ENCODE measurements at places on chromosomes 11 and 22.

DNA sequence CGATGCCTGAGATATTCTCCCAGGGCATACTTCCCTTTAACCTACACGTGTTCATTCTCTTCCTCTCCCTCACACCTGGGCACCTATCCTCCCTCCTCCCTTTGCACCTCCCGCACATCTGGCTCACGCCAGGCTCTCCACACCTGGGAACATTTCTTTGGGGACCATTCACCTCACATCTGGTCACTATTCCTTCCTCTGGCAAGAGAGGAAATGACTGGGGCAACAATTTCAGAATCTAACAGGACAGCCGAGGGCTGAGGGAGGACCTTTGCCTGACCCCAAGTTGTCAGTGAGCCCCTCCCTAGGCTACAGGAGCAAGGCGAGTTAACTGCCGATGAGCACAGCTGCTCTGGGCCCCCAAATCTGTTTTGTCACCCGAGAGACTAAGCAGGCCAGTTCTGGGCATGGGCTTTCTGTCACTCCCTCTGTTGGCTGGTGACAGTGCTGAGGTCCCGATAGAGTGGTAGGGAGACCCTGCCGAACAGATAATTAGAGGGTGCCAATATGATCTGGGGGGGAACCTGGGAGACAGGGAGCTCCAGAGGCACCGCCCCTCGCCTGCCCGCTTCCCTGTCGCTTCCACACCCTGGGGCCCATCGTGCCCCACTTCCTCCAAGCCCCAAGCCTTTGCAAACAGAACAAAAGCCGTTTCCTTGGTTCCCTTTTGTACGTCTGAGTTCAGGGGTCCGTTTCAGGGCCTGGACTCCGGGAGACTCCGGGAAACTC lies 45.6 kb downstream of the EIF3F start:
- no peak for ATAC-seq

DNA sequence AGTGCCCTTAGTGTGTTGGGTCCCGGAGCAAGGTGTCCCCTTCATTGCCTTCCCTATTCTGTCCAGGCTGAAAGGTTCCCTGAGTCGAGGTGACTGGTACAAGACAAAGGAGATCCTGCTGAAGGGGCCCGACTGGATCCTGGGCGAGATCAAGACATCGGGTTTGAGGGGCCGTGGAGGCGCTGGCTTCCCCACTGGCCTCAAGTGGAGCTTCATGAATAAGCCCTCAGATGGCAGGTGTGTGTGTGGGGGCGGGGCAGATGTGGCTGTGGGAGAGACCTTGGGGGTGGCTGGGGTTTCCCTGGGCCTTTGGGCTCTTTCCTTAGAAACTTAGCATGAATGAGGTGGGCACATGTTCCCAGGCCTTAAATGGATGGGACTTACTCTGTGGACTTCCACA lies 1.8 kb downstream of the NDUFV1 start:
- ATAC-seq, result no peak

GRCh38 chr22:40594924-40595323 lies 41.6 kb downstream of the MRTFA start:
- ATAC-seq, result no peak

DNA sequence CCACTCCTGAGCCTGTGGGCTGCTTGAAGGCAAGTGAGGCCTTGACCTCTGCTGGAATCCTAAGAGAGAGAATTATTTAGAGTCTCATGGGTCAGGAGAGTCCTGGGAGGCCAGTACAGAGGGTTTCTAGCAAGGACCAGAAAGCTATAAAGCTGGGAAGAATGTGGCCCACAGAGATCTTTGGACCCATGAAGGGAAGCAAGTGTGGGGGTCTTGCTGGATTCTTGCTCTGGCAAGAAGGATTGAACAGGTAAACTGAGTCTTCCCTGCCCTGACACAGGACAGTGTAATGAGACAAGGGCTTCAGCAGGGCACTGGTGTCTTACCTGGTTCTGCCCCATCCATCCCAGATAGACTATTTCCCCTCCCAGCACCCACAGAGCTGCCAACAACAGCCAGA lies 18.4 kb downstream of the EIF3F start:
- ATAC-seq, result no peak

- no peak for ATAC-seq
Observed at GRCh38 chr11:102177974-102178631, 67.9 kb downstream of the YAP1 start.

- no peak for ATAC-seq
Observed at GRCh38 chr11:123587559-123587958, 66.9 kb downstream of the SCN3B start.

GRCh38 chr11:972523-973211 lies 47.0 kb downstream of the AP2A2 start:
- no peak for ATAC-seq

- no peak for ATAC-seq
Observed at GRCh38 chr11:17159441-17159840, 48.3 kb downstream of the PIK3C2A start.

DNA sequence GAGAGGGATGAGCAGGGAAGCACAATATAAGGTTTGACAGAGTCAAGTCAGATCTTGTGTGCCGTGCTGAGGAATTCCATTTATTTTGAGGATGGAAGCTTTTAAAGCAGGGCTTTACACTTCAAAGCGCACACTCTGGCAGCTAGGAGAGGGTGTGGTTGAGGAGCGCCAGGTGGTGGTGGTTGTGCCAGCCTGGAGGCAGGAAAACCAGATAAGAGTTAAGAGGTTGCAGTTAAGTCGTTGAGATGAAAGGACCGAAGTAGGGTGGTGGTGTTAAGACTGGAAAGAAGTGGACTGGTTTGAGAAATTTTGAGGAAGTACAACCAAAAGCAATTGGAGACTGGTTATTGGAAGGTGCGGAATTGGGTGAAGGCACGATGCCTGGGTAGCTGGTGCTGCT lies 231.6 kb upstream of the TBCEL start:
- no peak for ATAC-seq

- peak; percentile 84 for ATAC-seq
Observed at GRCh38 chr11:44192462-44193100, 97.1 kb downstream of the EXT2 start.

DNA sequence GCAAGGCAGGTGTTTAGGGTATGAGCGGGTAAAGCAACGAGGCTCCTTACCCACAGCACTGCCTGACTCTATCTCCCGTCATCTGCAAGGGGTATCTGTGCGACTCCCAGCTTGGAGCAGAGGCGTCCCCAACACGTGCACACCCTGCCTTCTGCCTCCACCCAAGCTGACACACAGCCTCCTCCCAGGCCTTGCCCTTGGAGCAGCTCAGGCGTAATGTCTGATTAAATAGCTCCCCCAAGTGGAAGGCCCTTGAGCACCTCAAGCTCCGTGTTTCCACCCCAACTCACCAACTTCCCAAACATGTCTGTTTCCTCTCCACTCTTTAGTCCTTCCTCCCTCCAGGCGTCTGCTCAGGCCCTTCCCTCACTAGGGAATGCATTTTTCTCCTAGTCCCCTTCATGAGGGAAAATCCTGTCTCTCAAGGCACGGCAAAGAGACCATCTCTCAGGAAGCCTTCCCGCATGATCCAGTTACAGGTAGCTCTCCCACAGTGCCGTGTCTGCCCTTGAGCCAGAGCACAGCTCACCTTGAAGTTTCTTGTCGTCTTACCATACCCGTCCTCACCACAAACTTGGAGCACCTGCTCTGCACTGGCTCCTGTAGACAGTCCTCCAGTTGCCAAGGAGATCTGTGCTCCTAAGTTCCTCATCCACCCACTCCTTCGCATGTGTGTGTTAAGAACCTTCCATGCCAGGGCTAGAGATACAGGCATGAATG lies 15.8 kb downstream of the CYB5R2 start:
- ATAC-seq, result no peak

GRCh38 chr22:29311464-29312217 lies 3.9 kb downstream of the RASL10A start:
- no peak for ATAC-seq

DNA sequence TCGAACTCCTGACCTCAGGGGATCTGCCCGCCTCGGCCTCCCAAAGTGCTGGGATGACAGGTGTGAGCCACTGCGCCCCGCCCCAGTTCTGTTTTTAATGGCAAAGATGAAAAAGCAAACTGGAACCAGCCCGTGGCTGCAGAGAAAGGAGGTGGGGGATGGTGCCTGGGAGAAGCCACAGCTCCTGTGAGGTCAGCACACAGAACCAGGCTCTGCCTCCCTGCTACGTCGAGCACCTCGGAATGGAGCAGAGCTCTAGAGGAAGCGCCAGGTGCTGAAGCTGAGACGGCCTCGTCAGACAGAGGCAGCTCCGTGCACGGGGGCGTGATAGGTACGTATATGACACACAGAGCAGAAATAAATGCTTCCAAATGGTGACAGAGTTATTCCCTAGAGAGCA lies 8.5 kb downstream of the DRD4 start:
- ATAC-seq, result no peak

DNA sequence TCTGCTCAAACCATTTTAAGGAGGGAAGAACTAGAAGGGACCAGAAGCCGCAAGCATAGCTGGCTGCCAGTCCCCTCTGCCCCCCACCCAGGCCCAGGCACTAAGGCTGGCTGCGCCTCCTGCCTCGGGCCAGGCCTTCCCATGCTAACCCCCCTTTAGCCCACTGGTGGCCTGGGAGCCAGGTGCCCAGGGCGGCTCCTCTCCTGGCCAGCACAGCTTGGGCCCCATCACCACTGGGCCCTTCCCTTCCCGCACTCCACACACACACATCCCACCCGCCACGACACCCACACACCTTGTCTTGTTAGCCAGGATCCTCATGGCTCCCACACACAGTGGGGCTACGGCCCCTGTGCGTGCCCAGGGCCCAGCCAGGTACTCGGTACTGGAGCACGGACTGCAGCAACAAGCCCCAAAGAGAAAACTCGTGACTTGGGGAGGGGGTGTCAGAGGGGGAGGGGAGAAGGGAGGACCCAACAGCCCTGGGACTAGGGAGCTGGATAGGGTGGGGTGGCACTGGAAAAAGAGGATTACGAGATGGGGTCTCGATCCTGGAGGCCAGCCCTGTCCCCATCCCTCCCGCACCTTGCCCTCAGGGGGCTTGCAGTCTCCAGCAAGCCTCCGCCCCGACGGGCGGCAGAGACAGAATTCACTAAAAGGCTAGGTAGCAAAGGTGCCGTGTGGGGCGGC lies 16.0 kb downstream of the BCL9L start:
- no peak for ATAC-seq

GRCh38 chr11:970319-970871 lies 44.7 kb downstream of the AP2A2 start:
- peak; percentile 13 for ATAC-seq

- peak; percentile 71 for ATAC-seq
Observed at GRCh38 chr22:47000888-47001287, 238.4 kb downstream of the TBC1D22A start.

DNA sequence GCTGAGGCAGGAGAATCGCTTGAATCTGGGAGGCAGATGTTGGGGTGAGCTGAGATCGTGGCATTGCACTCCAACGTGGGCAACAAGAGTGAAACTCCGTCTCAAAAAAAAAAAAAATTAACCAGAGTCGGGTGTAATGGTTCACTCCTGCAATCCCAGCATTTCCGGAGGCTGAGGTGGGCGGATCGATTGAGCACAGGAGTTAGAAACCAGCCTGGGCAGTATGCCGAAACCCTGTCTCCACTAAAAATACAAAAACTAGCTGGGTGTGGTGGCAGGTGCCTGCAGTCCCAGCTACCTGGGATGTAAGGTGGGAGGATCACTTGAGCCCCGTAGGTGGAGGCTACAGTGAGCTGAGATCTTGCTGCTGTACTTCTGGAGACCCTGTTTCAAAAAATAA lies 1.5 kb downstream of the RANGAP1 start:
- no peak for ATAC-seq

DNA sequence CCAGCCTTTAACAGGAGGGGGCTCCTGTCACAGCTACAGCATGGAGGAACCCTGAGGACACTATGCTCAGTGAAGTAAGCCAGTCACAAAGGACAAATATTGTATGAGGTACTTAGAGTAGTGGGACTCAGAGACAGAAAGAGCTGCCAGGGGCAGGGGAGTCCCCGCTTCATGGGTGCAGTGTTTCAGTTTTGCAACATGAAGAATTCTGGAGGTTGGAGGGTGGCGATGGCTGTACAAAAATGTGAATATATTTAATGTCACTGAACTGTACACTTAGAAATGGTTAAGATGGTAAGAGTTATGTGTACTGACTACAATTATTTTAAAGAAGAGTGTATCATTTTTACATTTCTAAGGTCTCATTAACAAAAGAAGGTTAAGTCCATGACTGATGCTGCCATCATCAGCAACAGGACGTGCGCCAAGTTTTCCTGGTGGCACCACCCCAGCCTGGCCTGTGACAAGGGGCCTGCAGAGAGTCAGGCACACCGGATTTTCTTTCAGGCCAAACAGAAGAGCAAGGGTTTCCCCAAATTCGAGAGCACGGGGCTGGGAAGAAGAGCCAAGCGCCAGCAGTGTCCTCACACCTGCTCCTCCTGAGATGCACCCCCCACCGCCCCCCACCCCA lies 22.1 kb downstream of the YPEL1 start:
- ATAC-seq, result peak; percentile 69

- ATAC-seq, result no peak
Observed at GRCh38 chr11:83862691-83863090, 576.5 kb upstream of the CCDC90B start.

GRCh38 chr11:69546735-69547370 lies 65.4 kb downstream of the LINC01488 start:
- ATAC-seq, result peak; percentile 77

DNA sequence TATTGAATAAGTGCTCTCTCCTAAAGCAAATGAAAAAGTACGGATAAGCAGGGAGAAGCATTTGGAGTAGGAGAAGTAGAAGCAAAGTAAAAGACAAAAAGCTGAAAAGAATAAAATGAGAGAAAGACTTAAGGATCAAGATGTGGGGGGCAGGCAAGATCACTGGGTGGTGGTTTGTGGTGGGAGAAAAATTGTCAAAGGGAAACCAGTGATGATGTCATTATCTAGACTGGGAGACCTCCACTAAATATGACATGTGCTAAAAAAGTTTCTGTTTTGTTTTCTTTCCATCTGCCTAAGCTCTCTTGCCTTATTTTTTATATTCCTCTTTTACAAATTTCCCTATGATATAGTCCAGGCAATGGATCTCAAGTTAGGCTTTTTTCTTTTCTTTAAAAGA lies 14.8 kb upstream of the MAML2 start:
- ATAC-seq, result peak; percentile 78

DNA sequence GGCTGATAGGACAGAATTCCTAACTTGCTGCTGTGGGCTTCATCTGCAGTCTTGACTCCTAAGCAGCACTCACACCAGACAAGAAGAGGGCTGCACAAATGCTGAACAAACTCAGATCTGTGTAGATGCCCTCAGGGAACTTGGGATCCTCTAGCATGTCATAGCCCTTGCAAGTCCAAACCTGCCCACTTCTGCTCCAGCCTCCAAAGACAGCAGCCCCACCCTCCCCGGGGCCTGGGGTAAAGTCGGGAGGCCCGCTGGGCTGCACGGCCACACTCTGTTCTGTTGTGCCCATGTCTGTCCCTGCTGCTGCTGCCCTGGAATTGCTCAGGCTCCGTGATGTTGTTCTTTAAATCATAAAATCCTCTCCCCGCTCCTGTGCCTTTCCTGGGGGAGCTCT lies 28.3 kb downstream of the DRD2 start:
- ATAC-seq, result no peak

Data from activated CD4-positive, CD25-positive, alpha-beta regulatory T cell treated with anti-CD3 and anti-CD28 coated beads, Interleukin-2, amount 50 U/mL, for 24 hours (primary cell).